ENCODE measurements at places on chromosomes 1 and 21.

- H3K4me3 ChIP-seq = peak overlapping the region; percentile 54
- no peak for DNase-seq
- peaks cover 3% of the 10 kb centered on the region for H3K36me3 ChIP-seq
- peak overlapping the region; percentile 34 for H3K27ac ChIP-seq
Observed at GRCh38 chr1:205774198-205775014, 876 bp downstream of the RAB29 start.

GRCh38 chr1:31515936-31516335 lies 60.4 kb upstream of the TINAGL1 start:
- H3K27ac ChIP-seq = no peak overlapping the region
- H3K36me3 ChIP-seq = no peaks in the 10 kb centered on the region
- H3K4me3 ChIP-seq = no peak overlapping the region
- H3K4me1 ChIP-seq = peaks cover 9% of the 10 kb centered on the region
- no peak for DNase-seq

GRCh38 chr1:154418923-154419619 lies 13.9 kb downstream of the IL6R start:
- no peak for DNase-seq
- H3K4me3 ChIP-seq = no peak overlapping the region
- 0 out of 2 replicates have a peak, but pooled peaks cover 6% of the 10 kb centered on the region for H3K36me3 ChIP-seq

DNA sequence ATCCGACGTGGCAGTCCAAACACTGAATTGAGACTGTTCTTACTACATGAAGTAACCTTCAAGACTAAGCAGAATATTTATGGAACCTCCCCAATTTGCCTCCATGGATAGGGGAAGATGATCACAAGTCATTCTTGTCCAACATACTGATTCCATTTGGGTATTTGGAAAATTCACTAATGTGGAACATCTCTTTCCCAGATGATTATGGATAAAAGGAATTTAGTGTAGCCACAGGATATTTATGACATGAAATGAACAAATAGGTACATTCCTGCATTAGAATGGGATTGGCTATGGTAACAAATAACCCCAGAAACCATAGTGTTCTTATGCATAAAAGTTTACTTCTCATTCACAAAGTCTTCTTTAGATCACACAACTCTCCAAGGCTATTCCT lies 40.2 kb upstream of the SGIP1 start:
- no peak overlapping the region for H3K4me3 ChIP-seq
- no peak overlapping the region for H3K27ac ChIP-seq
- no peak for DNase-seq
- H3K4me1 ChIP-seq = peaks cover 7% of the 10 kb centered on the region
- H3K36me3 ChIP-seq = no peaks in the 10 kb centered on the region

GRCh38 chr1:26582836-26583460 lies 53.4 kb downstream of the RPS6KA1 start:
- no peak overlapping the region for H3K27ac ChIP-seq
- no peak overlapping the region for H3K4me3 ChIP-seq
- no peaks in the 10 kb centered on the region for H3K4me1 ChIP-seq
- DNase-seq = no peak
- no peaks in the 10 kb centered on the region for H3K27me3 ChIP-seq

DNA sequence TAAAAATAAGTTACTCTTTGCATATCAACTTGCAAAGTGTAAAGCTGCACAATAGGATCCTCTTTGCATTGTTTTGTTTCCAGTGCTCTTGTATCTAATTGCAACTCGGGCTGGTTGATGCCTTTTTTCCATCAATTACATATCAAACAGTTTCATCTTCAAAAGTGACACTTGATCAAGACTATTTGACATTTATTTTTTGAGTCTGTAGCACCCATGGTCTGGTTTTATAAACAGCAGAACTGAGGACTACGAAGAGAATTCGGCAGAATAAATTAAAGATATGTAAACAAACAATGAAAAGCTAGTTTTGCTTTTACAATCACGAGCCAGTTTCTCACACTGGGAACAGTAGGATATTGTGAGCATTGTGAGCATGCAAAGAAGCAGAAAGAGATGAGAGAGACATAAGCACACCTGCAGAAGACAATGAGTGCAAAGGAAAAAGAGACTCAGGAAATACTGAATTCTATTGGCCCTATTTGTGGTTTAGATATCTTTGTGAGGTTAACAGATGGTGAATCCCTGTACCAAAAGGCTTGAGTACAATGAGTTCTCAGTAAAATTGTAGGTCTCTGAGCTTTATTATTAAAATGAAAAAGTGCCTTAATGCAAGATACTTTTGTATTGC lies 45.4 kb downstream of the RPL5 start:
- no peaks in the 10 kb centered on the region for H3K36me3 ChIP-seq
- H3K27ac ChIP-seq = no peak overlapping the region
- no peaks in the 10 kb centered on the region for H3K27me3 ChIP-seq
- no peak for DNase-seq
- H3K4me3 ChIP-seq = no peak overlapping the region

GRCh38 chr1:41444246-41444645 lies 40.2 kb downstream of the EDN2 start:
- DNase-seq = no peak
- H3K4me3 ChIP-seq = no peak overlapping the region
- no peak overlapping the region for H3K27ac ChIP-seq
- H3K4me1 ChIP-seq = no peaks in the 10 kb centered on the region
- no peaks in the 10 kb centered on the region for H3K27me3 ChIP-seq
- H3K36me3 ChIP-seq = no peaks in the 10 kb centered on the region

Measured in RWPE2 (cell line).